Fibroblast of skin of abdomen (primary cell): ENCODE measurements at places on chromosomes 3 and 15.
A peak's percentile ranks its signal among the peaks of the same experiment; 100 is the strongest.

GRCh38 chr3:172216911-172217310, 177.5 kb downstream of the FNDC3B start:
- no peak for DNase-seq

- no peak for DNase-seq
Measured at GRCh38 chr15:85149465-85150129, 167.9 kb downstream of the PDE8A start.

- DNase-seq = peak; percentile 43
Measured at GRCh38 chr3:184145111-184145524, 10.0 kb downstream of the EIF2B5 start.

DNA sequence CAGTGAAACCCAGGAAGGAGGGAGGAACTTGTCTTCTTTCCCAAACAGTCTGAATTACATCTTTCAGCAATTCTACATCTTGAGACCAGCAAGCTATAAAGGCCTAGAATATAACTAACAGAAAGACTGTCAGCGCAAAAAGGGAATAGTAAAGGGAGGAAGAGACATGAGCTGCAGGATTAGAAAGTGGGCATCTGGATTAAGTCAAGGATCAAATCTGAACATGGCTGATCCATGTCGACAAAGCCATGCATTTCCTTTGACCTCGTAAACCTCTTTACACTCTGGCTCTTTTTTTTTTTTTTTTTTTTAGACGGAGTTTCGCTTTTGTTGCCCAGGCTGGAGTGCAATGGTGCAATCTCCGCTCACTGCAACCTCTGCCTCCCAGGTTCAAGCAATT, 35.4 kb upstream of the KCNMB3 start:
- no peak for DNase-seq

DNA sequence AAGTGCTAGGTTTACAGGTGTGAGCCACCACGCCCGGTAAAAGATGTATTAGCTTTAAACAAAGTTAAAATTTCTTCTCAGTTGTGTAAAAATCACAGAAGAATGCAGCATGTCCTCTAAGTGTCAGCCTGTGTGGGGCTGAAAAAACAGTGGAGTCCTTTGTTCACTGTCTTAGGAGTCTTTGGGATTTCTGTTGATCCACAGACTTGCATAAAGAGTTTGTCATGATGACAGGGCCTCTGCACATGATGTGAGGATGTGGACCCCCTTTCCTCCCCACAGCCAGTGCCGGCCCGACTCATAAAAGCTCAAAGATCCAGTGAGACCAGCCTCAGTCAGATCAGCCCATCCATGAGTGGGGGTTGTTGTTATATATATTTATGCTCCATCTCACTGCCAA, 49.0 kb upstream of the GOLGA8J start:
- no peak for DNase-seq

GRCh38 chr15:40280260-40281056, 2.4 kb downstream of the ANKRD63 start:
- DNase-seq = no peak

DNA sequence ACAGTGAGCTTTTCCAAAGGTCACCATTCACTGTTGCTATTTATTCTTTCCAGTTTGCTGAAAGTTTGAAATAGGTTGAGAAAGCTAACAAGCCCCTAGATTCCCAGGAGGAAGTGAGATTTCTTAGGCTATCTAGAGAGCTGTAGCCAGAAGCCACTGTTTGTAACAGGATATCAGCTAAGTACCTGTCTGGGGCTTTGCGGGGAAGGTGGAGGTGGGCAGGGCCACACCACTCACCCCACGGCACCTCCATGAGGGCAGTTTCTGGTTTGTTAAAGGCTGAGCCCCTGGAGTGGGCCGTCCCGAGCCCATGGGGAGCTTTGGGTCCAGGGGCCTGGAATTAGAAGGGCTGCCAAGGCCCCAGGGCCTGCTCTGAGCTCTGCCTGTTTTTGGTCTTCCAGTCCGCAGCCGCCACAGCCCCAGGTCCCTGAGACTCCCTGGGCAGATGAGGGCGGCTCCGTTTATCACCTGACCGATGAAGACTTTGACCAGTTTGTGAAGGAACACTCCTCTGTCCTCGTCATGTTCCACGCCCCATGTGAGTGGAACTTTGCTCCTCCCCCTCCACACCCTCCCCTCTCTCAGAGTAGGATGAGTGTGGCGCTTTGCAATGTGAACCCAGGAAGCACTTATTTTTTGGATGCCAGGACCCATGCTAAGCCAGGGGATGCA, 63.4 kb downstream of the PDIA5 start:
- no peak for DNase-seq

DNA sequence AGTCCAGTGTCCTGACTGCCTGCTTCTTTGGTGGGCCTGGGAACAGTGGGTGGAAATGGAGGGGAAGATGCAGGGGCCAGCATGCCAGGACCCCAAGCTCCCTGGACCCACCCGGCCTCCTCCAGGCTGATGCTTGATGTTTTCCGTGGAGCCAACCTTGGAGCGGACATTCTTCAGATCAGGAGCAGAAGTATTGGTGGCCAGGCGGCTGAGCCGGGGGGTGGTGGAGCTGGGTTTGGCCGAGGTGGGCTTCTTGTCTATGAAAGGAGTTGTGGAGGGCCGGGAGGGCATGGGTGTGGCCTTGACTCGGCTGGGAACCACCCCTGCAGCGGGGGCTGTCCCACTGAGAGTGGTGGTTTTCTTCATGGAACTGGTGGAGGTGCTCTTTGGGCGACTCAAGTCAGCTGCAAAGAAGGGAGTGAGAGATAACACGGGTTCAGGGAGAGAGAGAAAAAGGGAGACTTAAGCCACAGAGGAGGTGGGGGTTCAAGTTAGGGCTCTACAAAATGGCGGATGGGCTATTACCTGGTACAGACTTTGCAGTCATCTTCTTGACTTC, 67.8 kb downstream of the DHX30 start:
- no peak for DNase-seq

- DNase-seq = peak; percentile 81
Measured at GRCh38 chr15:68256675-68257450, 20.7 kb upstream of the FEM1B start.

GRCh38 chr15:45640616-45641015, 5.8 kb downstream of the SQOR start:
- peak; percentile 84 for DNase-seq

- DNase-seq = no peak
Measured at GRCh38 chr15:67652586-67652985, 110.1 kb downstream of the MAP2K5 start.

DNA sequence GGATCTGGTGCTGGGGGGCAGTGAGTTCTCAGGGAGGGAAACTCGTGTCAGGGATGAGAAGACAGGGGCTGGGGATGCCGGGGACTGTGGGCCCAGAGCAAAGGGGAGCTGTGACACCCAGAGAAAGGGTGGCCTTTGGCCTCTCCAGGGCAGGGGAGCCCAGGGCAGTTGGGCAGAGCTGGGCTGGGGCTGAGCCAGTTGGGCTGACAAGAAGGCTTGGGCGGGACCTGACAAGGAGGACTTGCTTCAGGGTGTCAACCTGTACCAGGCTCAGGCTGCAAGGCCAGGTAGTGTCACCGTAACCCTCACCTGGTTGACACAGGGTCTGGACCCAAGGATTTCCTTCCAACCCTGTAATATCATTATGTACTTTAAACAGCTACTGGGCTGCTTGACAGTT, 13.2 kb upstream of the ANPEP start:
- no peak for DNase-seq

- peak; percentile 40 for DNase-seq
Measured at GRCh38 chr3:112470788-112471187, 28.5 kb downstream of the BTLA start.

- DNase-seq = no peak
Measured at GRCh38 chr3:184227481-184227935, 1.9 kb upstream of the VWA5B2 start.

DNA sequence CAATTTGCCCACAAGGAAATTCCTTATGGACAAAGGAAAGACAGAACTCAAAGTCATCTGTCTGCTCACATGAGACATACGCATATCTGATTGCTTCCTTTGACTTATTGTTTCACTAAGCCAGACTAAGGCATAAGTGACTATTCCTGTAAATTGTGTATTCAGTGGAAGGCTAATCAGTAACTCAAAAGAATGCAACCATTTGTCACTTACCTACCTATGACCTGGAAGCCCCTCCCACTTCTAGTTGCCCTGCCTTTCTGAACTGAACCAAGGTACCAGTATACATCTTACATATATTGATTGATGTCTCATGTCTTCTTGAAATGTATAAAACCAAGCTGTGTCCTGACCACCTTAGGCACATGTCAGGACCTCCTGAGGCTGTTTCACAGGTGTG, 53.5 kb upstream of the PROK2 start:
- no peak for DNase-seq

- no peak for DNase-seq
Measured at GRCh38 chr3:75235631-75236030, 428.5 kb upstream of the FRG2C start.

GRCh38 chr3:65551945-65552344, 486.8 kb downstream of the MAGI1 start:
- no peak for DNase-seq

- peak; percentile 54 for DNase-seq
Measured at GRCh38 chr3:186307594-186308221, 54.3 kb downstream of the DGKG start.

- no peak for DNase-seq
Measured at GRCh38 chr3:159605101-159605500, 383.5 kb upstream of the IL12A start.

GRCh38 chr3:194270627-194271459, 80.3 kb downstream of the CPN2 start:
- DNase-seq = no peak

- DNase-seq = no peak
Measured at GRCh38 chr3:35012214-35012613, 627.1 kb upstream of the ARPP21 start.

GRCh38 chr3:25403968-25404367, 24.1 kb upstream of the RARB start:
- DNase-seq = no peak

GRCh38 chr3:72331076-72331475, 517.2 kb downstream of the SHQ1 start:
- DNase-seq = no peak

DNA sequence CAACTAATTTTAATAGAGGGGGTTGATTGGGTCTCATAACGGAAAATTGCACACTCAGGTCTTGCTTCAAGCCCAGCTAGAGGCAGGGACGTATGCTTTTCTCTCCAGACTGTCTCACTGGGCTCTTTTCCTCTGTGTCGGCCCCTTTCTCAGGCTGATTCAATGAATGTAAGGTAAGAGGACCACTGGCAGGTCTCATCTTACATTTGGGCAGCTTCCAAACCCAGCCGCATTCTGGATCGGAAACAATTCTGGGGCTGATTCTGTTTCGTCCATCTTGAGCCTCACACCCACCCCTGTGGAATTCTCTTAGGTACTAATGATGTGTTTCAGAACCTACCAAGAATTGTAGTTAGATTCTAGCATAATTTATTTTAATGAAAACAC, 40.7 kb downstream of the TMEM212 start:
- DNase-seq = no peak

- no peak for DNase-seq
Measured at GRCh38 chr3:30357897-30358296, 248.5 kb upstream of the TGFBR2 start.

GRCh38 chr15:74156678-74157411, 16.7 kb upstream of the ISLR start:
- DNase-seq = no peak

DNA sequence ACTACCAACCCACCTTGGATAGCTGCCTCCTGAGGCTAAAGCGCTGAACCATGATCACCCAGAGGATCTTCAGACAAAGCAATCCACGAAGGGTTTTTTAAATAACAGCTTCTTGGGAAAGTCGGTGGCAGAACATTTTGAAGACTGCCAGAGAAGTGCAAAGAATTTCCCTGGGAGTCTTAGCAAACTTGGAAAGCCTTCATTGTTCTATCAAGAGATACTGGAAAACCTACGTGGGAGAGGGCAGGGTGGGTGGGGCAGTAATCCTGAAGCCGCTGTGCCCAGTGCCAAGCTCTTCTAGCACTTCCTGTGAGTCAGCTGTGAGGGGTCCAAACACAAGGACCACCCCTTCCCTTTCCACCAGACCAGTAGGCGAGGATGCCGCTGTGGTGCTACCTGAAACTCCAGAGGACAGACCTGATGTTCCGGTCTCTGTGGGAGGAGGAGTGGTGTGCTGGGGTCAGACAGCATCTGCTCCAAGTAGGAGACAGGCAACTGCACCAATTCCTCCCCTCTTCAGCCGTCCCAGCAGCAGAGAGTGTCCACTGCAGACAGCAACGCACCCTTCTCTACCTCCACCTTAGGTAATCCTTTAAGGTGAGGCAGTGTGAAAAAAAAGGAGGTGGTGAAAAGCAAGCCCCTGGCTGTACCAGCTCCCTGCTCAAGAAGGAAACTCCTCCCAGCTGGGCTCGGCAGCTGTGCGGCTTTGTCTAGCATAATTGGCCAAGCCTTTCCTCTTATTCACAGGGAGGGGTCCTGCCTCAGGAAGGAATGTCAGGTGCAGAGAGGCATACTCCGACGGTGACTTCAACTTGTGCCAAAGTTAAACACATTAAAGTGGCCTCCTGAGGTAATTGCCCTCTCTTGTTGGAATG, 99.0 kb downstream of the TMCC1 start:
- DNase-seq = peak; percentile 9

GRCh38 chr3:20878691-20879090, 692.7 kb upstream of the SGO1 start:
- no peak for DNase-seq

- DNase-seq = no peak
Measured at GRCh38 chr15:74235962-74236361, at the start of gene CCDC33. Gene CCDC33, plus strand, starts transcription at chr15:74236326. Its CDS starts 394 bp downstream, at chr15:74236720.

GRCh38 chr3:195186041-195186709, 84.8 kb downstream of the XXYLT1 start:
- no peak for DNase-seq

GRCh38 chr3:179971280-179971679, 65.5 kb downstream of the PEX5L start:
- no peak for DNase-seq

- DNase-seq = no peak
Measured at GRCh38 chr3:62236016-62236415, 137.3 kb downstream of the FEZF2 start.

DNA sequence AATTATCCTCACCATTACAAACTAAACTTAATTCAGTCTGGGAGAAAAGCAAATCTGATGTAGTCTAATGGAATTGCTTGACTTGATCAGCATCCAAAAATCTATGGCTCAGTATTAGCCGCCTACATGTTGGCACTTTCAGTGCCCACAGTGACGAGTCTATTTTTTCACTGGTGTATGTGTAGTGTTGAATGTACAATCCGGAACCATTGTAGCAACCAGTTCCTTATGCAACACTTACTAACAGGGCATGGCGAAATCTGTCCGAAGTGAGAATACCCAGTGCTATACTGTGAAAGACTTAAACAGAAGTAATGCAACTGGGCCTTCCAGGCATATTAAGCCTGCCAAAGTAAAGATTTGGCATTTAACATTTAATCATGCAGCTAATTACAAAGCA, 18.6 kb downstream of the LRRN1 start:
- no peak for DNase-seq

- no peak for DNase-seq
Measured at GRCh38 chr3:115095236-115095635, 51.9 kb downstream of the ZBTB20 start.

GRCh38 chr3:103006526-103007183, 571.8 kb downstream of the ZPLD1 start:
- DNase-seq = no peak

GRCh38 chr3:120448756-120449155, 2.0 kb downstream of the FSTL1 start:
- DNase-seq = peak; percentile 98
